Fibroblast of mammary gland (primary cell): ENCODE measurements at places on chromosomes 12 and 14.
A peak's percentile ranks its signal among the peaks of the same experiment; 100 is the strongest.

DNA sequence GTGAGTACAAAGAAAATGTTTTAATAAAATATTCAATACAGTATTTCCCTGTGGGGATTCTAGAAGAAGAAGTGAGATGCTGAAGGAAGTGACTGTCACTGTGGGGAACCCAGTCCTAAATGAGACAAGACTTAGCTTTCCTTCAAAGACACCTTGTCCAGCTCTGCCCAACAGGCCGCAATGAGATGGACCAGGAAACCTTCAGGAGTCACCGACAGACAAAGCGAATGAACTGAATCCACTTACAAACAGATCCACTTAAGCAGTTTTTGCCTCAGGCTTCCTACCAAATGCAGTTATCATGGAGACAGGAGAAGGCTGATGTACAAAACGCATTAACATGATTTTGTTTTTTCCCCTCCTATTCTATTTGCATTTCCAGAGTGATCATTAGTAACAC, 9.6 kb downstream of the KCNJ8 start:
- DNase-seq, result no peak

- DNase-seq, result no peak
These were observed 73.0 kb downstream of the NINJ2 start for GRCh38 chr12:590206-590750.

- no peak for DNase-seq
These were observed 15.1 kb upstream of the CISTR start for GRCh38 chr12:53766881-53767280.

DNA sequence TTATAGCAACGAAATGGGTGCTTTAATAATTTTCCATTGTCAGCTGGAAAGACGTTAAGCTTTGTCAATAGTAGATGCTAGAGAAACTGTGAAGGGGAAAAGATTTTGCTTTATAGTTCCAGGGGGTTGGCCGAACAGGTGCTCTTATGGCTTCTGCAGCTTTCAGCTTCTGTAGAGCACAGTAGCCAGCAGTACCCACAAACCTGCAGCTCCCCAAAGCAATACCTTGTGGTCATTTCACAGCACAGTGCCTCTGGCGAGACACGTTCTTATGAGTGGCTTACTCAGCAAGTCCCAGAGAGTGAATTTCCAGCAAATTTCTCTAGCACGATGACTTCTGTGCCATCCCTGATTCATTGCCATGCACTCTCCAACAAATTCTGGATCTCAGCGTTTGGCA, 416.3 kb upstream of the ATP2B1 start:
- DNase-seq, result no peak

DNA sequence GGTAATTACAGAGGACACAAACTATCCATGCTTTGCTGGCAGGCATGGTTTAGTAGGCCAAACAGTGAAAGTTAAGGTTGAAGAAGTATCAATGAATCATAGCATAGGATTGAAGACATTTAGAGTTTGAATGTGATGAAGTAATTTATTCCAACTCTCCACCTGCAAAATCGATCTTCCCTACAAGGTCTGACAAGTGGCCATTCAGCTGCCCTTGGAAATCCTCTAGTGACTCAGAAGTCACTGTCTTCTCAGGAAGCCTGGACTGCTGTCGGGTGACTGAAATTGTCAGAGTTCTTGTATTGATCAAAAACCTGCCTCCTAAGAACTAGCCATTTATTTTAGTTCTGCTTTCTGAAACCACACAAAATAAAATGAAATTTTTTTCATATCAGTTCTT, 17.7 kb upstream of the STXBP6 start:
- DNase-seq, result no peak

- no peak for DNase-seq
These were observed 5.8 kb downstream of the M6PR start for GRCh38 chr12:8943565-8944186.

DNA sequence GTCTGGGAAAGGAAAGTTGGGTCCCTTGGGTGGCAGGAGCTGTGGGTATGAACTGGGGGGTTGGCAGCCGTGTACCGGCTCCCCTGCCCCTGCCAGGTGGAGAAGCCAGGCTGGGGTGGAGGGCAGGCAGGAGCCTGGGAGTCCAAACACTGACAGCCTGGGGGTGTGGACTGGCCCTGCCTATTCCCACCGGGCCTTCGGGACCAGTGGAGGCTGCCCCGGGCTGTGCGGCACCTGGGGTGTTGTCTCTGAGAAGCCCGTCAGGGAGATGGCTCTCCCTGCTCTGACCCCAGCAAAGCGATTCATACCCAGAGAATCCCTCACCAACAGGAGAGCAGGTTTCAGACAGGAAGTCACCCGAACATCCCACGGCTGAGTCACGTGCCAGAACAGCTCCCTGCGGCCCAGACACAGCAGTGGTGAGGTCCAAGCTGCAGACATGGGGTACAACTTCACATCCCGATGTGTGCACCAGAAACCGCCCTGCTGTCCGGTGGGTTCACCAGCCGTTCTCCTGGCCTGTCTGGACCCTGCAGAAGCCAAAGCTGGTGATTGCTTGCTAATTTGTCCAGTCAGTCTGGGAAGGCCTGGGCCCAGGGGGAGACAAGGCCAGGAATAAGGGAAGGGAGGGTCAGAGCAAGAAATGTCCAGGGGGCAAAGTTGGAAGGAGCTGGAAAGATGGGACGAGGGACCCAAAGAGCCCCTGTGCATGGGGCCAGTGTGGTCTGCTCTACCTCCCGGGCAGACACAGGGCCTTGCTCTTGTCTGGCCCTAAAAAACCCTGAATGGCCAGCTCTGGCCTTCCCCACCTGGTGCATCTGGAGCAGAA, 2.1 kb upstream of the GPR132 start:
- peak; percentile 29 for DNase-seq

DNA sequence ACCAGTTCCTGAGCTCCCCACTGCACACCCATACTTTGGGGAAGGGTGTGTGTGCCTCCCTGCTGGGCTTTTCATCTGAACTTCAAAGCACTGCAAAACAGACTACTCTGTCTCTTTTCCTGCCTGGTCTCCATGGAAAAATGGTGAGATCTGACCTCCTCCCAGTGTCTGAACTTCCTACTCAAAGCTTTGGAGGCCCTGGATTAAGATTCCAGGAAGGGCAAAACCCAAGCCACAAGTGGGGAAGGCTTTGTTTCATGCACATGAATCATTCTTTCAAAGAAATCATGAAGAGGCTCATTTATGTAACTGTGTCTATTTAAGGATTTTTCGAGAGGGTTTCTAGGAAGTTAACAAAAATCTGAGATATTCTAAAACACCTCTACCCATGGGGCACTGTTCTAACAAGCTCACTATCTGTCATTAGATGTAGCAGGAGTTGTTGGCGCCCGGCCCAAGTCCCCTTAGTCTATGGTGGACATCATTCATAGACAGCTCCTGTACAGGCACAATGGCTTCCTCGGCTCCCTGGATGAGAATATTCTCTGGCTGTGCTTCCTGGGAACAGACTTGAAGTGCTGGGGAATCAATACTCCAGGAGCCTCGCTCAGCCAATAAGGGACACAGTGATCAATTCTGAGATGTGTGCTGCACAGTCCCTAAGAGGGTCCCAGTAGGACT, 224.0 kb downstream of the KTN1 start:
- no peak for DNase-seq

- peak; percentile 32 for DNase-seq
These were observed 49.9 kb downstream of the PPP2R5E start for GRCh38 chr14:63493246-63493645.

GRCh38 chr12:82996168-82996812, 309.6 kb downstream of the TMTC2 start:
- no peak for DNase-seq

GRCh38 chr12:55188974-55189556, 31.8 kb upstream of the OR10A7 start:
- peak; percentile 80 for DNase-seq

GRCh38 chr12:120998435-120998834, 17.9 kb downstream of the C12orf43 start:
- no peak for DNase-seq
